ENCODE measurements at places on chromosomes 3 and 15.

DNA sequence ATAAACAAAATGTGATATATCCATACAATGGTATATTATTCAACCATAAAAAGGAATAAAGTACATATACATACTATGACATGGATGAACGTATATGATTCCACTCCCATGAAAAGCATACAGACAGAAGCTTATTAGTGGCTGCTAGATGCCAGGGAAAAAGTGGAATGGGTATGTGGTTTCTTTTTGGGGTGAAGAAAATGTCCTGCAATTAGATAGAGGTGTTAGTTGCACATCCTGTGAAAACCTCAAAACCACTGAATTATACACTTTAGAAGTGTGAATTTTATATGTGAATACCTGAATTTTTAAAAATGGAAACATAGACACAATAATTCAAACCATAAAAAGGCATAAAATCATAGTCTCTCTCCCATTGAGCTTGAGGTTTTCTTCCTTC, 11.2 kb downstream of the DENND6A start:
- no peak for DNase-seq

DNA sequence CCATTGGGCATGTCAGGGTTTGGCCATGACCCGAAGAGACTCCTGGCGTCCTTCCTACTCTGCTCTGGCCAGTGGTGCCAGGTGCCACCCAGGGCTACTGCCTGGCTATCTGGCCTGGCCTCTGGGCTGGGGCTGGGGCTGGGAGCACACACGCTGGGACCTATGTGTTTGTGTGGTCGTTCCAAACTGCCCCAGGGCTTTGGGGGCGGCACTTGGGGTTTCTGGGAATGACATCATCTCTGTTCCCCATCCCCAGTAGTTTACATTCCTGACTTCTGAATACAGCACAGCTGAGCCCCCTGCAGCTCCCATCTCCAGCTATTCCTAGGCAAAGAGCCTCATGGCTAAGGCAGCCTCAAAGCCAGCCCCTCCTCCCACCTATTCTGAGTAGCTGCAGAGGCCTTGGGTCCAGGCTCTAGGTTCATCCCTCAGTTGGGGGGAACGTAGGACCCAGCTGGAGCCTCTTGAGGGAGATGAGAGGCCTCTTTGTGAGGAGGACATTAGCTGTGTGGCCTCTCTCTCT, 24.3 kb downstream of the PLEKHO2 start:
- DNase-seq, result no peak

DNA sequence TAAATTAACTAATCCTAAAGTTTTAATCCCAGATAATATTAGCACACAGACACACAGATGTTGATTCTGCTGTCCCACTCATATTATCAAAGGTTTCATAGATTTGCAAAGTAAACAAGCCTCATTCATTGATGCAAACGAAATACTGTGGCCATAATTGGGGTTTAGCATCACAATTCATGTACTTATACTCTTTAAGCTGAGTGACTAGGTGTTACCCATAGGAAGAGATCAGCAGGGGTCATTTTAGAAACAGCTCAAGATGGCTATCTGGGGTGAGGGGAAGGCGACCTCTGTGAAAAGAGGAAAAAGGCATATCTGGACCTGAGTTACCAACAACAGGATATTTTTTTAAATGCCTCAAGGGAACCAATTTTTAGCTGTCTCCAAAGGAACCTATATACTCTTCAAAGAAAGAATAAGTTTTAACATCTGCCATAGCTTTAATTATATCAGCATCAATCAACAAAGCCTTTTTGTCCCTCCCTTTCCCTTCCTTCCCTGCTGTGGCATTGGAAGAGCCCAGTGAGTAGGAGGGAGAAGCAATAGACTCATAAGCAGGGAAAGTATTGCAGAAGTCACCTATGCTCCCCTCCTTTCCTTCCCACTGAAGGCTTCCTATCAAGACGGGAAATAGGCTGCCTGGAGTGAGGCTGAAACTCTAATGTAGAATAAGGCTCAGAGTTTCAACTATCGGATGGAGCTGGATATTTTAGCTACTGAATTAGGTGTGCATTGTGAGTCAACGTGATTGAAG, 553.4 kb downstream of the ZIC1 start:
- no peak for DNase-seq

DNA sequence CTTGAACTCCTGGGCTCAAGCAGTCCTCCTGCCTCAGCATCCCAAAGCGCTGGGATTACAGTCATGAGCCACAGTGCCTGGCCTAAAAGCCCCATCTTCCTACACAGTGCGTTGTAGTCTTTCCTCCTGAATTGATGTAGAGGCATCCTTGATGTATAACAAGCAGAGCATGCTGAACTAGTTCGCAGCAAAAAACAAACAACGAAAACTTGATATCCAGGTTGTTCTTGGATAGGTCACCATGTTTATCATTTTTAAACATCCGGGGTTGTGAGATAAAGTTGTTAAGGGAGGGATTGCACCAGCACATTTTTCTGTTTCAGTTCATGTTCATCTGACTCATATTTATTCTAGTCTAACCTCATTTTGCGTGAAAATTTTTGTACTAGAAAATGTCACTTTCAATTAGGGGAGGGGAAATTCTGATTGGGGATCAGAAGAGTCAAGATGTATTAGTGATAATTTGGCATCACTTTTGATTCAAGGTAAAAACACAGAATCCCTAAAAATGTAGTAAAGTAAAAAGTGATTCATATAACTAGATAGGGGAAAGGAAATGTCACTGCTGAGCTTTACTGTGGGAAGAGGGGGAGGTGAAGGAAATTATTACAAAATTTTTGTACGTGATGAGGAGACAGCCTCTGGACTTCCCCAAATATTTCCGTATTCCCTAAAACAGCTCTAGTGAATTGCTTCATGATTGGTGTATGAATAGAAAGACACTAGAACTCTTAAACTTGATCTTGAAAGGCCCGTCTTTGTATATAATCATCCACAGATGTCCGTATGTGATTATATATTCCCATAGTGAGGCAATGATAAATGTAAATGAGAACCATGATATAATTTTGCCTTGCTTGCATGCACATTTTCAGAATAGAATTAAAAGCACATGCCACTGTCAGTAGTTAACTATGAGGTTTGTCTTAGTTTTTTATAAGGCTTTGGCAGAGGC, 22.9 kb downstream of the RAB8B start:
- no peak for DNase-seq

GRCh38 chr3:73787620-73788019, 162.9 kb upstream of the PDZRN3 start:
- DNase-seq, result no peak

DNA sequence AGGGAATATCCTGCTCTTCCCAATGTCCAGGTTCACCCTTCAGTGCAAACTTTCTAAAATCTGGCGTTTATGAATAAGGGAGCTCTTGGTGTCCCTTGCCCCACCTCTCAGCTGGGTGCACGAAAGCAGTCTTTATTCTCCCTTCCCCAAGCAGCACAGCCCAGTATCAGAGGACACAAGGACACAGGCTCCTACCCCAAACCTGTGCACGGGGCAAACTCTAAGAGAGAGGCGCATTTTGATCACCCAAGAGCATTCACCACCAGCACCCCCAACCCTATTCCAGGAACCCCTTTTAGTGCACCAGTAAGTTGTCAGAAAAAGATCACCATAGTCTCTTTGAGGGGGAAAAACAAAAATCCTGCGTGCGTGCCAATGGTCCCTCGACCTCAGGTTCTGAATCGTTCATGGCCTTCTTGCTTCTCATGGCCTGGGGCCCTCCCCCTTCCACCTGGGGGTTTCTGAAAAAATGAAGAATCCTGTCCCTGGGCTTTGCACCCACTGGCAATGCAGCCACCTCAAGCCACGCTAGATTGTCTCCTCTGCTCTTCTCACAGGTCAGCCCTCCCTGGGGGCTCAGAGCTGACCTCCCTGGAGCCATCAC, 78.9 kb downstream of the FAM174B start:
- DNase-seq, result no peak

DNA sequence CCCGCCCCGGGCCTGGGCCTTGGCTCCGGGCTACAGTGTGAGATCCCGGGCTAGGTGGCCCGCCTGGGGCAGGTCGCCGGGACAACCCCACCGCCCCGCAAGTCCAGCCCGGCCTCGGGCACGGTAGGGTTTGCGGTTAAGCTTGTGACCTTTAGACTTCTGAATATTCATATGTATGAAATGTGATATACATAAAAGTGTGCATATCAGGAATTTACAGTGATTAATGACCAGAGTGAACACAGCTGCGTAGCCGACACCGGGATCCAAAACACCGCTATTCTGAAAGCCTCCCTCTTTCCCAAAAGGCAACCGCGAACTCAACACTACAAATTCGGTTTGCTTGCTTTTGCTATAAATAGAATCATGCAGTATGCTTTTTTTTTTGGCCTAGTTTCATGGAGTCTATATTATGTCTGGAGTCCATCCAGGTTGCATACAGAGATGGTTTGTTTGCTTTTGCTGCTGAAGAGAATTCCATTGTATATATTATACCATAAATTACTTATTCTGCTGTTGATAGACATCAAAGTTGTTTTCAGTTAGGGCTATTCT, 636 bp upstream of the SNRPA1 start:
- DNase-seq, result no peak

- DNase-seq, result no peak
Observed at GRCh38 chr15:45397116-45397665, 18.8 kb upstream of the GATM start.

GRCh38 chr3:166362698-166363097, 525.5 kb upstream of the BCHE start:
- DNase-seq, result no peak

DNA sequence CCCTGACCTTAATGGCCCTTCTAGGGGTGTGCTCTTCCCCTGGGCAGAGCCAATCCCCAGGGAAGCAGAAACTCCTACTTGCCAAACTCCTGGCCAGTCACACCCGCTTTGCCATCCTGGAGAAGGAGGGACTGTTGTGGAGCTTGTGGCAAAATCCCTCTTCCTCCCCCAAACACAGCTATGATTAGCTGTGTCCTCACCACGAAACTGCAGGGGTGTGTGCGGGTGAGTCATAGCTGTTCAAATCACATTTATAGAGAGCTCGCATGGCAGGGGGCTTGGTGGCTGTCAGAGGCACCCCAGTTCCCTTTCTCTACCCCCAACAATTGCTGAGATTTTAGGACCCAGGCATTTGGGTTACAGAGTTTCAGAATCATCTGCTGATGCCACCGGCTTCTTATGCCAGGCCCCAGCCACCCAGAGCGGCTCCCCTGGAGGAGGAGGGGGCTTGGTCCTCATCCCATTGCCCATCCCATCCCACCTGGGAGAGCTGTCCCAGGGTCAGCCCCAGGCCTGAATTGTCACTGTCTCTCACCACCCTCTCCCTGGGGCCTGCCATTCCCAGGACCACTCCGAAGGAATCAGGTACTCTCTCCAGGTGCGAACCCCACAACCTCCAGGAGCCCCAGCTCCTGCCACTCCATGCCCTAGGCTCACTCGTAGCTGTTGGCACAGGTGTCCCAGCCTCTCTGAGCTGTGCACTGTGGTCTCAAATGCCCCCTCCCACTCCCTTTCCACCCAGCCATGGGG, 28.8 kb upstream of the MAGEF1 start:
- DNase-seq, result no peak

DNA sequence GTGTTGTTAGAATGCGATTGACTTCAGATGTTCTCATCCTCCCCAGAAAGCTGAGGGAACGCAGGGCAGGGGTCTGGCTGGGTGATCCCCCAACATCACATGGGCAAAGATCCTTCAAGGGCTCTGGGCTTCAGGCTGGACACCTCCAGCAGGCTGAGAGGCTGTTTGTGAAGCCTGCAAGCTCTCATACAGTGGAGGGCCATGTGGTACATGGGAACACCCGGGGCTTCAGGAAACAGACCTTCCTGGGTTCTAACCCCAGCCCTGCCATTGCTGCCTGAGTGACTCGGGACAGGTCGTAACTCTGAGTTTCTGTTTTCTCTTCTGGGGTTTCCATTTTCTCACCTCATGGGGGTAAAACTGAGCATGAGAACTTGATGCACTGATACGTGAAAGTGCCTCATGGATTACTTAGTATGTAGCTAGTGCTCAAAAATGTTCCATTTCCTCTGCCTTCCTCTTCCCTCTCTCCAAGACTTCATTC, 81.2 kb downstream of the TLE3 start:
- DNase-seq, result no peak

- DNase-seq, result no peak
Observed at GRCh38 chr3:161069511-161070251, 35.5 kb downstream of the B3GALNT1 start.

DNA sequence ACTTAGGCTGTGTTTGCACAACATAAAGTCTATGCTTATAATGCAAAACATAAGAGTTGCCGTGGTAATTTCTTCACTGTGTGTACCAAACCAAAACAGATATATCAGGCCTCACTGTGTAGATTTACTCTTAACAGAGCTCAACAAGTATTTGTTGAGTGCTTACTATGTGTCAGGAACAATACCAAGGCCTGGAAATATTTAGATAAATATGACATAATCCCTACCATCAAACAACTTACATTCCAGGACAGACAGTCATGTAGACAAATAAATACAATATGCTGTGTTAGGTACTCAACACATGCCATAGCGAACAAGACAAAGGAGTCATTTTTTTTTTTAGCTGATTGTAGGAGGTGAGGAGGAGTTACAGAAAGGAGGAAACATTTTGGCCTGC, 554.0 kb downstream of the NSUN3 start:
- no peak for DNase-seq

DNA sequence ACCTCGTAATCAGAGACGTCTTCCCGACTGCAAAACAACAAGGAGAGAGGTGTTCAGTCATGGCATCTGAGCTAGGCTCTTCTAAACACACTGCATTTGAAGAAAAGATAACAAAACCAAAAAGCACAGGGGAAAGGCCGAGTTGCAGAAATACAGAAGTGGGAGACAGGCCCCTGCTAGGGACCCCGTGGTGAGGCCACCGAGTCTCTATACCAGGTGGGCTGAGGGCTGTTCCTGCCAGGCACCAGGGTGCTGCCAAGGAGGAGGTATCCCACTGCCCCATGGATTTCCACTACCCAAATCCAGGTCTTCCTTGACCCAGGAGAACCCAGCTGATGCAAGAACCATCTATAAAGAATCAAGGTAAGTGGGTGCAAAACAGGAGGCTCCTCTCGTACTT, 31.1 kb downstream of the RAB6B start:
- no peak for DNase-seq

GRCh38 chr3:184361532-184361931, at the start of the genes CLCN2 and POLR2H:
Gene CLCN2 (minus strand): TSS chr3:184361605. CDS start chr3:184361479, 126 bp downstream.
Gene POLR2H (plus strand): TSS chr3:184361710. CDS start chr3:184363493, 1,783 bp downstream.
- DNase-seq, result no peak

DNA sequence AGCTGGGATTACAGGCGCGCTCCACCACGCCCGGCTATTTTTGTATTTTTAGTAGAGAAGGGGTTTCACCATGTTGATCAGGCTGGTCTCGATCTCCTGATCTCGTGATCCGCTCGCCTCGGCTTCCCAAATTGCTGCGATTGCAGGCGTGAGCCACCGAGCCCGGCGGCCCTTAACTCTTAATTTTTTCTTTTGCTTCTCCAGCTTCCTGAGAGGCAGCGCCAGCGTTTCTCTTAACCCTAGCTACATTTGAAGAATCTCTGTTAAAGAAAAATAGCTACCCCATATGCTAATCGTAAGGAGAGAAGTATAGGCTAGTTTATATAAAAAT, 465 bp upstream of the GK5 start:
- DNase-seq, result no peak

GRCh38 chr15:75199357-75199940, 2.2 kb upstream of the C15orf39 start:
- DNase-seq, result no peak

GRCh38 chr3:60973321-60973720, 277.9 kb downstream of the FHIT start:
- no peak for DNase-seq

Data from activated CD8-positive, alpha-beta memory T cell treated with anti-CD3 and anti-CD28 coated beads for 1 hour (primary cell).